Smooth muscle cell of the pulmonary artery (primary cell): ENCODE measurements at places on chromosomes 12 and 14. TPM values are rescaled to one million over a fixed set of nuclear protein-coding genes. Genes with fewer than 3 reads are reported as not detected.

GPR135 gene
- 4.9 and 5.0 TPM in 2 replicates for total RNA-seq

CLEC6A gene
- total RNA-seq = not detected in 2 replicates

TOMM20L gene
- total RNA-seq = not detected in 2 replicates

CYP27B1 gene
- total RNA-seq = 0.20 and 0.79 TPM in 2 replicates

AJUBA gene
- 43.2 and 61.2 TPM in 2 replicates for total RNA-seq

KLC1 gene
- total RNA-seq = 184 and 219 TPM in 2 replicates

TAS2R14 gene
- 2.6 and 4.3 TPM in 2 replicates for total RNA-seq

HIF1A gene
- total RNA-seq = 421 and 464 TPM in 2 replicates

TRHDE gene
- total RNA-seq = 1.6 and 3.5 TPM in 2 replicates

KRT83 gene
- total RNA-seq = not detected in 2 replicates

TDP1 gene
- 10.9 and 15.1 TPM in 2 replicates for total RNA-seq

GNB3 gene
- 2.0 and 3.2 TPM in 2 replicates for total RNA-seq

RBMS2 gene
- 26.2 and 27.9 TPM in 2 replicates for total RNA-seq

PRH2 gene
- total RNA-seq = not detected in 2 replicates

SLC24A4 gene
- total RNA-seq = not detected in 2 replicates

HCAR3 gene
- total RNA-seq = not detected in 2 replicates

VDR gene
- 13.0 and 13.6 TPM in 2 replicates for total RNA-seq

C12orf76 gene
- total RNA-seq = 24.8 and 33.5 TPM in 2 replicates

KERA gene
- total RNA-seq = not detected in 2 replicates

SSPN gene
- total RNA-seq = 13.3 and 30.8 TPM in 2 replicates
